ENCODE measurements at places on chromosomes 6 and 20. TPM values are rescaled to one million over a fixed set of nuclear protein-coding genes. Genes with fewer than 3 reads are reported as not detected.
A peak's percentile ranks its signal among the peaks of the same experiment; 100 is the strongest.

The PAK5 gene
- not detected for total RNA-seq

The CALHM5 gene
- total RNA-seq: 2.1 TPM

DNA sequence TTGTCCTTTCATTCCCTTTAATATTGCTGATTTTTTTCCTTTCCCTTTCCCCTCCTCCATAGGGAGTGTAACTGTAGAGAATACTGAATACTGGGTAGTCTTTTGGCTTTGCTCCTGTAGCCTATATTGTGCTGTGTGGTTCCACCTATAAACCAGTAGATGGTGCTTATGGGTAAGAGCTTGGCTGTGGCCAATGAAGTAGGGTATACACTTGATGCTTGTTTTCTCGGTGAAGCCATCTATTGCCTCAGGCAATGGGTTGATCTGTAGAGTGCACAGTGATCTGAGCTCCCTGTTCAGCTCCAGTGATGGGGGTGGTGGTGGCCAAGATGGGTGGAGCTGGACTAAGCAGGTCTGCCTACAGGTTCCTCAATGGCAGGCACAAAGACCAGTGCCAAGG, 203.3 kb upstream of the IMPG1 start:
- no peaks in the 10 kb centered on the region for H3K27me3 ChIP-seq
- no peaks in the 10 kb centered on the region for H3K4me1 ChIP-seq
- no peak overlapping the region for H3K27ac ChIP-seq
- no peak overlapping the region for H3K4me3 ChIP-seq
- no peaks in the 10 kb centered on the region for H3K36me3 ChIP-seq

DNA sequence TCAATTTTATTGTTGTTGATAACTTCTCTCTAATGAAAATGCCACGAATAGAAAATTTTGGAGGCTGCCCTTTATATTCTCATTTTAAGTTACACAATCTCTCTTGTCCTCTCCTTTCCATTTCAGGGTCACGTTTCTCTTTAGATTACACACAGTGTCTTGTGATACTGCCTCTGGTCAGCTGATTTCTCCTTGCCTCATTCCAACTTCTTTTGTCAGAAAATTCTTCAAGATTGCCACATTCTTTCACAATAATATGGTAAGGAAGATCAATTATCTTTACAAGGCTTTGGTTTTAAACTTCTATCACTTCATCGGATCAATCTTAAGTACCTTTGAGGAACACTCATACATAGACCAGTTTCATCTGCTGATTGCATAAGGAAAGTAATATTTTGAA, 370.3 kb downstream of the RFPL4B start:
- H3K27ac ChIP-seq: no peak overlapping the region
- H3K4me1 ChIP-seq: no peaks in the 10 kb centered on the region
- no peaks in the 10 kb centered on the region for H3K36me3 ChIP-seq

DNA sequence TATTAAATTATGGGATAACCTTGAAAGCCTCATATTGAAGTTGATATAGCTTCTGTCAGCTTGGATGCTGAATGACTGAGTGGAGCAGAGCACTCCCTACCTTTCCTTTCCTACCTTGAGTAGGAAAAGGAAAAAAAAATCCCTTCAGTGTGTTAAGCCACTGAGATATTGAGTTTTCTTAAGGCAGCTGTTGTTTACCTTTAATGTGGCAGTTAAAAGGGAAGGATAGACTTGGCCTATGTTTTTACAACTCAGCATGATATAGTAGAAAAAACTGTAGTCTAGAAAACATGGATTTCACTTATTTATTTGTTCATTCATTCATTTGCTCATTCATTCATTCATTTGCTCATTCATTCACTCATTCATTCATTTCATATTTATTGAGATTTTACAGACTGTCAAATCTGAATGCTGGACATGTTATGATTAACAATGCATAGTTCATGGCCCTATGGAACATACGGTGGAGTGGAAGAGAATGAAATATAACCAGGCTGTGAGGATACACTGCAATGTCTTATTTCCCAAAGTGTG, 131.5 kb upstream of the MAN1A1 start:
- no peak for DNase-seq
- peaks cover 5% of the 10 kb centered on the region for H3K4me1 ChIP-seq
- H3K4me3 ChIP-seq: no peak overlapping the region

The BCAS4 gene
- 14.7 TPM for total RNA-seq

- peak overlapping the region; percentile 72 for H3K27ac ChIP-seq
- no peaks in the 10 kb centered on the region for H3K36me3 ChIP-seq
- no peaks in the 10 kb centered on the region for H3K4me1 ChIP-seq
- DNase-seq: no peak
- no peaks in the 10 kb centered on the region for H3K27me3 ChIP-seq
Measured at GRCh38 chr6:5866547-5867051, 140.1 kb downstream of the NRN1 start.

GRCh38 chr6:56549014-56549413, 93.7 kb downstream of the DST start:
- no peaks in the 10 kb centered on the region for H3K27me3 ChIP-seq
- no peak for DNase-seq
- no peak overlapping the region for H3K4me3 ChIP-seq
- H3K36me3 ChIP-seq: no peaks in the 10 kb centered on the region

DNA sequence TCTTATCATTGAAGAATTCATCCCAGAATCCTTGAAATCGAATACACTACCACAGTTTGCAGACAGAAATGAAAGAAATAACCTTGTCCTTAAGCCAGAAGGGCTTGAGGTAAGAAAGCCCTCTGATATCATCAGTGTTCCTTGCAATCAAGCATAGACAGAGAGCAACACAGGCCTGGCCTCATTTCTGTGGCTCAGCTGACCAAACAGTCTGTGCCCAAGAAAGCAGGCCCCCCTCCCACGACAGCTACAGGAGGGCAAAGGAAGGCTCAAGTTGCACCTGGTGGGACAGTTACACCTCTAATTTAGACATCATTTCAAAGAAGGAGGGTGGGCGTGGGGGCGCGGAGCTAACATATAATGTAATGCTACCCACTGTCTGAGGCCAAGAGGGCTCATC, 21.6 kb downstream of the KIF16B start:
- DNase-seq: no peak
- no peaks in the 10 kb centered on the region for H3K36me3 ChIP-seq
- no peaks in the 10 kb centered on the region for H3K4me1 ChIP-seq
- H3K4me3 ChIP-seq: no peak overlapping the region
- no peaks in the 10 kb centered on the region for H3K27me3 ChIP-seq

DNA sequence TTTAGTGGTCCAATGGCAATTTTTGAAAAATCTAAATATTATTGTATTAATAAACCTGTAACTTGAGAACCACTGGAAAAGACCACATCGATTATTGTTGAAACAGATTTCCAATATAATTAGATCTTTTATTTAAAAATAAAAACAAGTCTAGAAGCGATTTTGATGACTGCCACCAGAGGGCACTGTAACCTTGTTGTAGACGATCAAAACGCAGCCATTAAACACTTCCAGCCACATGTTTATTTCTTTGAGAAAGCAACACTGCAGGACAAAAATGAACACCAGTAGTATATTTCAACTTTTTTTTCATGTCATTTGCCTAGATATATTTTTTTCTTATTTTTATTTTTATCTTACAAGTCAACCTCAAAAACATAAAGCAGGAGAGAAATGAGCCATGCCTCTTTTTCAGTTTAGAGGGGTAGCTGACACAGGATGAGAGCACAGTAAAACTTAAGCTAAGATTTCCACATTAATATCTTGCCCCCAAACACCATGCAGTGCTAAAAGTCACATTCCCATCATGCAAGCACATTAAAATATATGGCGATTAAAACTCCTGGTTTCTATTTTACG, 115.4 kb downstream of the OPRM1 start:
- peaks cover 14% of the 10 kb centered on the region for H3K4me1 ChIP-seq
- DNase-seq: no peak
- H3K4me3 ChIP-seq: no peak overlapping the region
- H3K36me3 ChIP-seq: peaks cover 9% of the 10 kb centered on the region

The KCNQ5 gene
- 6.2 TPM for total RNA-seq

- no peak overlapping the region for H3K27ac ChIP-seq
- DNase-seq: no peak
- H3K27me3 ChIP-seq: no peaks in the 10 kb centered on the region
- no peaks in the 10 kb centered on the region for H3K4me1 ChIP-seq
- H3K4me3 ChIP-seq: no peak overlapping the region
Measured at GRCh38 chr6:135004399-135004798, 50.2 kb downstream of the HBS1L start.

GRCh38 chr6:125764121-125764671, 14.8 kb downstream of the HEY2 start:
- H3K4me1 ChIP-seq: no peaks in the 10 kb centered on the region
- no peak overlapping the region for H3K4me3 ChIP-seq
- no peak overlapping the region for H3K27ac ChIP-seq
- DNase-seq: no peak

DNA sequence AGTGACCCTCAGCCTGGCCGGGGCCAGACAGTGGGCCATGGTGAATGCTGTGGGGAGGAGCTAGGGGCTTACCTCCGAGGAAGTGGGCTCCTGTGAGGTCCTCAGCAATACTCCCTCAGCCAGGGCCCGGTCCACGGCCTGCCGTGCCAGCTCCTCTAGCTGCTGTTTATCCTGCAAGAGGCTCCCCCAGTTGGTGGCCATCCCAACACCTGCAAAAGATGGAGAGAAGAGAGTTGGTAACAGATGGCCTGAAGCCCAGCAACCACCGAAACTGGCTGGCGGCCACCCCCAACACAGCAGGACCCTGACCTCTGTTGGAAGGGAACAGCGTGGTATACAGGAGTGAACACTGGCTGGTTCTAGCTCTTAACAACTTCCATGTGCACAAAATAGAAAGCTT, 4.0 kb downstream of the GSS start:
- no peak overlapping the region for H3K4me3 ChIP-seq
- no peak for DNase-seq
- H3K27ac ChIP-seq: no peak overlapping the region
- no peaks in the 10 kb centered on the region for H3K36me3 ChIP-seq
- peaks cover 4% of the 10 kb centered on the region for H3K4me1 ChIP-seq

The TMEM200A gene
- total RNA-seq: 0.68 TPM

DNA sequence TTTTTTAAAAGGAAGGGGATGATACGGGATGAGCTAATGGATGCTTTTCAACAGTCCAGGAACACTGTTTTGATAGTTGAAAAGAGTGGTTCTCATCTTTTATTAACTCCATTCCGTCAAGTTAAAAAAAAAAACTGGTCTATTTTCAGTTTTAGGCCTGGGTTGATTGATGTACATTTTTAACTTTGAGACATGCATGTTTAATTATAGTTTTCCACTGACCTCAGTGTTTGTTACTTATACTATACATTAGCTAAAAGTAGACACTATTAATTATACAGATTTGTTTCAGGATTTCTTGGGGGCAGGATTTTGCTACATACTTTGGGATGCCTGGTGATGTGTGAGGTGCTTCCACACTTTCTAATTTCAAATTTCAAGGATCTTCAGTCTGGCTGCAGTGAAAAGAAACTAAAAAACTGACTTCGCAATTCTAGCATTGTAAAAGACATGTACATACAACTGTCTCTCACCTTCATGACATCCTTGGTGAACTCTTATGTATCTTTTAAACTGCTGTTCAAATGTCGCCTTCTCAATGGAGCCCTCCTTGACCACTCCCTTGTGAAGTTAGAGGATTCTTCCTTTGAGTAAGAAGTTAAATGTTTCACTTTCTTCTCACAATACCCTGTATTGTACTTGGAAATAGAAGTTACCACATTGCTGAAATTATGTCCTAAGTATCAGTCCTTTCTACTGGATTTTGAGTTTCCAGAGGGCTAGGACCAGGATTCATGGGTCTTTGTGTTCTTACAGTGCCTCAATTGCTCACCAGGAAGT, 101.7 kb downstream of the TSHZ2 start:
- no peak for DNase-seq
- no peaks in the 10 kb centered on the region for H3K27me3 ChIP-seq
- H3K27ac ChIP-seq: no peak overlapping the region
- H3K36me3 ChIP-seq: no peaks in the 10 kb centered on the region
- H3K4me3 ChIP-seq: no peak overlapping the region

The WFDC12 gene
- not detected for total RNA-seq

- DNase-seq: no peak
- H3K27ac ChIP-seq: no peak overlapping the region
- H3K36me3 ChIP-seq: peaks cover 20% of the 10 kb centered on the region
Measured at GRCh38 chr6:156833755-156834154, 56.6 kb downstream of the ARID1B start.

The ELOVL4 gene
- total RNA-seq: 0.77 TPM

The KHDC1 gene
- 0.54 TPM for total RNA-seq

DNA sequence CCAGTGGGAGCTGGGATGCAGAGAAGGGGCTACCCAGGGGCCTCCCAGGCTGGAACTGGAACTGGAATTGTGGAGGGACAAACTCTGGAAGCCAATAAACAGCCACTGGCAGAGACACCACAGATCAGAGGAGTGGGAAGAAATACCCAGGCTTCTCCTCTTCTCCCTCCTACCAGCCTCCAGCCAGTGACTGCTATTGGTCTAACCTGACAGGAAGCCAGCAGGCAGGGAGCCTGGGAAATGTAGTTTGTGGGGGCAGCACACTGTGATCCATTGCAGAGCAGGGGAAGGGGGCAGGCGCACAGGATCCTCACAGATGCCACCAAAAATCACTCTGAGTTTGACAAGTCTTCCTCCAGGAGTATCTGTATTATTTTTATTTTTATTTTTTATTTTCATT, 12.1 kb upstream of the MLN start:
- H3K27me3 ChIP-seq: peaks cover 62% of the 10 kb centered on the region
- no peak overlapping the region for H3K4me3 ChIP-seq
- no peaks in the 10 kb centered on the region for H3K36me3 ChIP-seq
- DNase-seq: no peak
- H3K4me1 ChIP-seq: no peaks in the 10 kb centered on the region

DNA sequence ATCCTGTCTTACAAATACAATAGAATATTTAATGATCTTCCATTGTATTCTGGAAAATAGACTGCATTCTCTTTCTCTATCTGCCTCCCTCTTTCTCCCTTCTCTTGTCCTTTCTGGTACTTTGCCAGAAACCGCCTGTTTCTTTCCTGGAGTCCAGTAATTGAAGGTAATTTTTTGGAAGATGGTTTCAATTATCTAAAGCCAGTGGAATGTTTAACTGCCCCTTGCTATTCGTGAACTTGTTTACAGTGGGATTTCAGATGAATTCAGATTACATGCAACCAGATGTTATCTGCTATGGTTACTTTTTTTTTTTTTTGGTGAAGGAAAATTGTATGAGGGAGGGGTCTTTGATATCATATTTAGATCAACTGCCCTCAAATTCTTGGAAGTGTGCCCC, 655.5 kb upstream of the FLRT3 start:
- DNase-seq: no peak
- no peak overlapping the region for H3K4me3 ChIP-seq
- no peaks in the 10 kb centered on the region for H3K36me3 ChIP-seq
- H3K4me1 ChIP-seq: no peaks in the 10 kb centered on the region

The FUCA2 gene
- total RNA-seq: 49.1 TPM

- DNase-seq: no peak
- no peaks in the 10 kb centered on the region for H3K27me3 ChIP-seq
- H3K27ac ChIP-seq: peak overlapping the region; percentile 71
- peaks cover 41% of the 10 kb centered on the region for H3K4me1 ChIP-seq
- H3K36me3 ChIP-seq: no peaks in the 10 kb centered on the region
- no peak overlapping the region for H3K4me3 ChIP-seq
Measured at GRCh38 chr20:19816386-19816785, 58.3 kb downstream of the RIN2 start.

GRCh38 chr6:151111670-151112069, 128.1 kb upstream of the AKAP12 start:
- DNase-seq: no peak
- H3K4me1 ChIP-seq: no peaks in the 10 kb centered on the region
- no peaks in the 10 kb centered on the region for H3K27me3 ChIP-seq
- H3K4me3 ChIP-seq: no peak overlapping the region
- H3K27ac ChIP-seq: no peak overlapping the region

The CYP21A2 gene
- total RNA-seq: 5.1 TPM

GRCh38 chr6:5053864-5054244, 31.3 kb upstream of the PPP1R3G start:
- H3K36me3 ChIP-seq: no peaks in the 10 kb centered on the region
- no peaks in the 10 kb centered on the region for H3K27me3 ChIP-seq
- DNase-seq: no peak
- H3K4me1 ChIP-seq: peaks cover 6% of the 10 kb centered on the region
- H3K27ac ChIP-seq: peak overlapping the region; percentile 30

All from spleen (tissue), 13 donors.